ENCODE measurements at places on chromosomes 13 and 19. TPM values are rescaled to one million over a fixed set of nuclear protein-coding genes. Genes with fewer than 3 reads are reported as not detected.
A peak's percentile ranks its signal among the peaks of the same experiment; 100 is the strongest.

- DNase-seq: no peak
Measured at GRCh38 chr19:1250437-1251260, 2.3 kb downstream of the MIDN start.

DNA sequence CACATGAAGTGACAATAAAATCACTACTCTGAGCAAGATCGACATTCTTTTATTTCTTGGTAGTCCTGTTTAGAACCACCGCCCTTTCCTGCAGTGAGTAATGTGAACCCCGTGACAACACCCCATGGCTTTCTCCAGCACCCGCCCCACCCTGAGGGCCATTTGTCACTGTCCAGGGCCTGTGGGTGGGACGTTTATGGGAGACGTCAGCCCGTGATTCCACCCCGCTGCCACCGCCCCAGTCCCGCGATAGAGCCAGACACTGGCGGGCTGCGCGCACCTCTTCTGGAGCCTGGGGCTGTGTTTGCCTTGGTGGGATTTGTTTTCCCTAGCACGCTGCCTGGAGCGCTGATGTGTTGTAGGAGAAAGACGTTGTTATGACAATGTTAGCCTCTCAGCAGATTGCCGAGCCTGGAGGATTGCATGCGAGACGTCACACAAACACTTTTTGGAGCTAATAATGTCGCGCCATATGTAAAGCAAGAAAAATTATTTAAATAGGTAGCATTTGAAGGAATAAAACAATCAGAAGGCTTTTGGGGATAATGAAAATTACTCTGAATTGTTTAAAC, 263.7 kb downstream of the TEX29 start:
- no peak for DNase-seq

- DNase-seq: no peak
Measured at GRCh38 chr13:37277435-37278144, 172.1 kb upstream of the CSNK1A1L start.

GRCh38 chr13:75482070-75482819, at the start of gene TBC1D4:
TSS of gene TBC1D4 (minus strand) at chr13:75482169. CDS start at chr13:75481767, 402 bp downstream.
- peak; percentile 49 for DNase-seq

The KLK12 gene
- total RNA-seq: not detected

The HSH2D gene
- 5.8 TPM for total RNA-seq

Data from omental fat pad (tissue), 4 donors.